T-cell (primary cell): ENCODE measurements at places on chromosomes 5 and 9.

- no peaks in the 10 kb centered on the region for H3K27me3 ChIP-seq
- H3K4me3 ChIP-seq: no peak overlapping the region
- no peak overlapping the region for H3K27ac ChIP-seq
- no peak for DNase-seq
- H3K36me3 ChIP-seq: no peaks in the 10 kb centered on the region
These were observed 1.3 kb downstream of the LRRC14B start for GRCh38 chr5:192691-192969.

- no peak for DNase-seq
These were observed 205.0 kb upstream of the ZNF462 start for GRCh38 chr9:106657926-106658325.

DNA sequence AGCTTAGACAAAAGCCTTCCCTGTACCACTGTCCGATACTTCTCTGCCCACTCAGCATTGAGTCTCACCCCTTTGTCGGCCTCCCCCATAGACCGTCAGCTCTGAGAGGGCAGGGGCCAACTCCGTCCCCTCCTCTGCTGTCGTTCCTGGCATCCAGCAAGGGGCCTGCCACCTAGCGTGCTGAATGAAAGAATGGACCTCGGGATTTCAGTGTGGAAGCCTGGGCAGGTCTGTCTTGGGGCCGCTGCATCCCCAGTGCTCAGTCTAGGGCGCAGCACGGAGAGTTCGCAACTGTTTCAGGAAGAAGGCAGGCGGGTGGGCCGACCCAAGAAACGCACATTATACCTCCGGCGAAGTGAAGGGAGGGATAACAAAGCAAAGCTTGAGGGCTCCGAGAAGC, 1.5 kb upstream of the TOR1B start:
- H3K27me3 ChIP-seq: no peaks in the 10 kb centered on the region
- DNase-seq: no peak
- peaks cover 23% of the 10 kb centered on the region for H3K4me1 ChIP-seq
- no peaks in the 10 kb centered on the region for H3K36me3 ChIP-seq
- no peak overlapping the region for H3K27ac ChIP-seq

DNA sequence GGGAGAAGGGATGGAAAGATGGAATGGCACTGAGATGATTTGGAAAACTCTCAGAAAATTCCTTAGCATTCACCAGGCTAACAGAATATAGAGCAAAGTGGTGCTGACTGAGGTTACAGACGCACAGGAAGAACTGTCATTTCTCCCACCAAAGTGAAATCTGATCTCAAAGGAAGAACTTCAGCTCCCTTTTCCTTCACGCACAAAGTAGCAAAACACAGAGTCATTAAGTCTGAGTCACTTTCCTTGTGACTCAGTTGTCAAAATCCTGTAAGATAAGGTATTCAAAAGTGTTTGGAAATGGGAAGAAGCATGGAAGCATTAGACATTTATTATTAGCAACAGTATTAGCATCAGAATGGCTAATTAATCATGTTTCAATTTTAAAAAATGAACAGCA, 11.7 kb downstream of the MPDZ start:
- DNase-seq: no peak
- no peak overlapping the region for H3K27ac ChIP-seq
- H3K4me3 ChIP-seq: no peak overlapping the region
- no peaks in the 10 kb centered on the region for H3K27me3 ChIP-seq

DNA sequence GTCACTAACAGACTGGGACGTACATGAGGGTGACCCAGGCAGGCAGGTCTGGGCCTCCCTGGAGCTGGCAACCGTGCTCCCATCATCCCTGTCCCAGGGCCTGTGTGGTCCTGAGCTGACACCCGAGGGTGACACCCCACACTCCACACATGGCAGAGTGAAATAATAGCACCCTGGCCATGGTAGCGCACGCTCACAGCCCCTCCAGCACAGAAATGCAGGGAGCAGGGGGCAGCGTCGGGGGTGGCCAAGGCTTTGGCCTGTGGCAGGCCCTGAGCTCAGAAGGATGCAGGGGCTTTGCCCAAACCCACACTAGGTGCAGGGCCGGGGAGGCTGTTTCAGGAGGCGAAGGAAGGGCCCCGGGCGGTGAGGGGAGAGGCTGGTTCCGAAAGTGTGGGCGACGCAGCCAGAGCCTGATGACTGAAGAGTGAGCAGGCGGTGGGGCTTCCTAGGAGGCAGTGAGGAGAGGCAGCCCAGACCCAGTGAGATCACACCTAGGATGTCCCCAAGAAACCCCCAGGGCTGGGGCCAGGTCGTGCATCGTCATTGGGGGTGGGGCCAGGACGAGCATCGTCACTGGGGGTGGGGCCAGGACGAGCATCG, 12.9 kb downstream of the OR2V2 start:
- no peaks in the 10 kb centered on the region for H3K4me1 ChIP-seq
- H3K36me3 ChIP-seq: no peaks in the 10 kb centered on the region
- peak; percentile 54 for DNase-seq
- H3K27me3 ChIP-seq: no peaks in the 10 kb centered on the region
- H3K27ac ChIP-seq: peak overlapping the region; percentile 86

- H3K27ac ChIP-seq: no peak overlapping the region
- H3K4me1 ChIP-seq: no peaks in the 10 kb centered on the region
These were observed 411.2 kb upstream of the SLC30A5 start for GRCh38 chr5:68682400-68683160.

- H3K4me1 ChIP-seq: no peaks in the 10 kb centered on the region
- no peaks in the 10 kb centered on the region for H3K27me3 ChIP-seq
- H3K4me3 ChIP-seq: no peak overlapping the region
These were observed 591.5 kb upstream of the KLF4 start for GRCh38 chr9:108081112-108081511.

GRCh38 chr5:124408738-124409453, 337.5 kb downstream of the ZNF608 start:
- H3K4me1 ChIP-seq: no peaks in the 10 kb centered on the region
- no peaks in the 10 kb centered on the region for H3K27me3 ChIP-seq
- DNase-seq: no peak
- H3K4me3 ChIP-seq: no peak overlapping the region

DNA sequence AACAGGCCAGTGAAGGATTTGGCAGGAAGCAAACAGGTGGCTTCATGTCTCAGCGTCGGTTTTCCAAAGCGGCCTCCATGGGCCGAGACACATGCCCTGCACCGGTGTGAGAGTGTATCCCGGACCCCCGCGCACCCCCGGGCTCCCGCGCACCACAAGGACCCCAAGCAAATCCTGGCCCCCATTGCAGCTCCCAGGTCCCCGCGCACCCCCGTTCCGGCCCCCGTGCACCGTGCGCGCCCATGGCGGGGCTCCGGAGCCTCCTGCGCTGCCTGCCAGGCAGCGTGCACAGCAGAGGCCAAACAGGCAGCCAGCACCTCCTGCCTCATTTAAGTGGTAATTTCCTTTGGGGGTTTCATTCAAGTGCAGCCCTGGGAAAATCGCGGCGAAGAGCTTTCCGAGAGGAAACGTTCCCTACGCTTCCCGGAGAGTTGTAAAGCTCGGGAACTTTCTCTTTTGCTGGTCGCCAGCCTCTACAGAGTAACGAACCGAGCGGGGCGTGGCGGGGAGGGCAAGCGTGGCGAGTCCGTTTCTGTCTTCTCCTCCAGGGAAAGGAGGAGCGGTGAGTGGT, 145.5 kb upstream of the SLC24A2 start:
- no peak for DNase-seq
- no peaks in the 10 kb centered on the region for H3K27me3 ChIP-seq
- H3K4me3 ChIP-seq: peak overlapping the region; percentile 68
- no peaks in the 10 kb centered on the region for H3K36me3 ChIP-seq
- no peaks in the 10 kb centered on the region for H3K4me1 ChIP-seq

DNA sequence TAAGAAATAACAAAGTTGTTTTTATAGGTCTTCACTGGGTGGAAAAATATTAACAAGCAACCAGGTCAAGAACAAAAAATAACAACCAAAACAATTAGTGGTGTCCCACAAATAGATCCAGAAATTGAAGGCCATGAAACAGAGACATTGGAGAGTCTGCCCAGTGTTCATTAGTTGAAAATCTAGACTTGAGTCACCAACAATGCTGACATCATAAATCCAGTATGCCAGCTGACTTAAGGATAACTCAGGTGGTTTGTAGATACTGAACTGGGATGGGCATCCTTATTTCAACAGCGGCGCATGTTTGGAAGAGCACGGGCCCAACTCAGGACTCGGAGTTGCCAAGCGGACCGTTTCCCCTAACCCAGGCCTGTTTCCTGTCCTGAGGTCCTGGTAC, 80.7 kb upstream of the TNFAIP8 start:
- peak overlapping the region; percentile 82 for H3K27ac ChIP-seq
- no peaks in the 10 kb centered on the region for H3K27me3 ChIP-seq
- peaks cover 5% of the 10 kb centered on the region for H3K36me3 ChIP-seq

DNA sequence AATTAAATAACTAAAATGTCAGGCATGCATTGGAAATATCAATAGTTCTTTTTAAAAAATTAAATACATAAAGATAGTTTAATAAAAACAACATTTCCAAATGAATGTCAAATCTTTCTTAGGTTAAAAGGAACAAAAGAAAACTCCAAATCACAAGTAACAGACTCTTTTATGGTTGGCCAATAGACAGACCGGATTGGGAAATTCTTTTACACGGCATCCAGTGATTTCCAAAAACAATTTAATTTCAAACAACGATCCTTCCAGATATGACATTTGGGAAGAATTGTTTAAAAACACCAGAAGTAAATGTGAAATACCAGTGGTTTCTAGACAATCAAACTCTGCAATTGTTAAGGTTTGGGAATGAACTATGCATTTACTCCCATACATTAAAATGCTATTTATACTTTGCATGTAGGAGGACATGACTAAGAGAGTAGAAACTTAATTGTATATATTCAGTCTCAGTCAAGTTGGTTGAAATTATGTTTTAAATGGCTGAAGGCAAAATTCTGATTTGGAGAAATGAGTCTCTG, 32.8 kb downstream of the ZNF474 start:
- DNase-seq: no peak
- no peaks in the 10 kb centered on the region for H3K36me3 ChIP-seq
- no peak overlapping the region for H3K4me3 ChIP-seq
- no peak overlapping the region for H3K27ac ChIP-seq
- no peaks in the 10 kb centered on the region for H3K27me3 ChIP-seq

DNA sequence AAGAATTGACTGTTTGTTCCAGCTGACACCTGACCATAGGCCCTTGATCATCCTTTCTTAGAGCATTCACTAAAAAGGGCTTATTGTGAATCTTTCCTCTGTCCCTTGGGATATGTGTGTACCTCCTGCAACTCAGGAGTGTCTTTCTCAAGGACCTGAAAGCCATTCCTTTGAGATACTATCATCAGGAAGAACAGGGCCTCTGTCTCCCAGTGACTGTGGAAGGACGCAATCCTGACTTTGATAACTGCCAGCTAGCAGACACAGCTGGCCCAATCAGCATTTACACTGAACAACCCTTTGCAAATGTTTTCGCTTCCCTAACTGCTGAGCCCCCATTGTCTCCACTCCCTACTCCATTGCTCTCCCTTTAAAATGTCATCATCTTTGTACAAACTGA, 144.4 kb downstream of the RMI1 start:
- no peak overlapping the region for H3K27ac ChIP-seq
- no peaks in the 10 kb centered on the region for H3K27me3 ChIP-seq
- H3K4me3 ChIP-seq: no peak overlapping the region
- no peaks in the 10 kb centered on the region for H3K4me1 ChIP-seq

GRCh38 chr9:136709454-136710109, 2.8 kb upstream of the DIPK1B start:
- H3K4me1 ChIP-seq: peaks cover 13% of the 10 kb centered on the region
- no peak overlapping the region for H3K27ac ChIP-seq
- peaks cover 60% of the 10 kb centered on the region for H3K27me3 ChIP-seq
- no peak overlapping the region for H3K4me3 ChIP-seq

- no peaks in the 10 kb centered on the region for H3K4me1 ChIP-seq
- H3K4me3 ChIP-seq: no peak overlapping the region
- no peak for DNase-seq
- H3K27me3 ChIP-seq: no peaks in the 10 kb centered on the region
- H3K36me3 ChIP-seq: no peaks in the 10 kb centered on the region
These were observed 222.9 kb upstream of the EFNA5 start for GRCh38 chr5:107893642-107894041.

GRCh38 chr5:66519626-66520025, 76.6 kb upstream of the MAST4 start:
- H3K27me3 ChIP-seq: no peaks in the 10 kb centered on the region
- no peaks in the 10 kb centered on the region for H3K4me1 ChIP-seq
- H3K36me3 ChIP-seq: no peaks in the 10 kb centered on the region

GRCh38 chr9:5543875-5544702, 33.8 kb downstream of the PDCD1LG2 start:
- H3K4me3 ChIP-seq: no peak overlapping the region
- no peak for DNase-seq
- H3K4me1 ChIP-seq: no peaks in the 10 kb centered on the region

DNA sequence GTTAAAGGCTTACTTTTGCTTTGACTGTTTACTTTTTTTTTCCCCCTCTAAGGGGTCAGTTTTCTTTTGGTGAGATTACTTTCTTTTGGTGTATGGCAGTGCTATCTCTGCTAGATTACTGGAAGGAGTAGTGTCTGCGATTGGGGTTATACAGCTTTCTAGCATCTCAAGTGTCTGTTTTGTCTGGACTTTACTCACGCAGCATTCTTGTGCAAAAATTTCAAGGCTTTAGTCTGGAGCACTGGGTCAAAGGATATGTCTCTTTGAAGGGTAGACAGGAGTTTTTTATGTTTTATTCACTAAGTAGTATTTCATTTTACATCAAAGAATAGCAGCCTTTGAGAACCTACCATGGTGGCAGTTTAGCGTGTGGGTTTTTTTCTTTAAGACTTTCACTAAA, 52.6 kb downstream of the NDUFS4 start:
- H3K4me1 ChIP-seq: no peaks in the 10 kb centered on the region
- no peaks in the 10 kb centered on the region for H3K36me3 ChIP-seq
- no peak overlapping the region for H3K27ac ChIP-seq
- no peak for DNase-seq

DNA sequence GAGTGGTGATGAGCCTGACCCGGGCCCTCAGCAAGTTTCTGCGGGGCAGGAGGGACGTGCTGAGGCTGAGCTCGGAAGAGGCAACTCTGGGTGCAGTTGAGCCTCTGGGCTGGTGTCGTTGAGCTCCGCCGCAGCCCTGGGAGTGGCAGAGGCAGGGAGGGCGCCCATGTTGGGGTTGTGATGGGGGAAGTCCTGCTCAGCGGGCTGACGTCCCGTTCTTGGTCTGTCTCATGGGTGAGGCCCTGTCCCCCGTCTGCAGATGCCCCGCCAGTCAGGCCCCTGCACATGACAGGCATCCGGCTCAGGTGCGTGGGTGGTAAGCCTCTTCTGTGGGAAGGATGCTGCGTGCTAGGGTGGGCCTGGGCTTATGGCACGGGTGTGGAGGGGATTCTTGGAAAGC, 64.3 kb downstream of the RXRA start:
- H3K4me3 ChIP-seq: peak overlapping the region; percentile 44
- peaks cover 32% of the 10 kb centered on the region for H3K4me1 ChIP-seq
- H3K27ac ChIP-seq: peak overlapping the region; percentile 99
- no peaks in the 10 kb centered on the region for H3K27me3 ChIP-seq
- H3K36me3 ChIP-seq: no peaks in the 10 kb centered on the region

DNA sequence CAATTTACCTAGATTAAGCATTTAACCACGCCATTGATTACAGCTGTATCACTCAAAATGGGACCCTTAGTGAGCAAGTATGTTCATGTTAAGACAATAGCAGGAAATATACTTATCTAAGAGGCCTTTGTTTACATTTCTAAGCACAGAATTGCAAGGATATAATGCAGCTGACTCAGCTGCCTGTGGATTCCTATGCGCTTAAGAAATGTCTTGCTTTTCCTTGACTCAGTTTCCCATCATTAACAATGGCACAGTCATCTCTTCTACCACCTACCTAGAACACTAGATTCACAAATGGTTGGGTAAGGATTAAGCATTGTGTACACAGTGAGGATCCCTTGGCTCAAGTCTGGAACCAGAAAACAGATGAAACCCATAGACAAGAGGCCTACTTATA, 163.8 kb downstream of the TSSK1B start:
- no peaks in the 10 kb centered on the region for H3K4me1 ChIP-seq
- no peaks in the 10 kb centered on the region for H3K27me3 ChIP-seq
- no peak overlapping the region for H3K4me3 ChIP-seq
- H3K27ac ChIP-seq: no peak overlapping the region
- H3K36me3 ChIP-seq: no peaks in the 10 kb centered on the region
